Mesenchymal stem cell (in vitro differentiated cells and primary cell): ENCODE measurements at places on chromosomes 16 and 17.

GRCh38 chr17:58436805-58437239, 19.5 kb upstream of the RNF43 start:
- no peak overlapping the region for H3K4me3 ChIP-seq
- no peaks in the 10 kb centered on the region for H3K4me1 ChIP-seq
- no peak overlapping the region for H3K27ac ChIP-seq

DNA sequence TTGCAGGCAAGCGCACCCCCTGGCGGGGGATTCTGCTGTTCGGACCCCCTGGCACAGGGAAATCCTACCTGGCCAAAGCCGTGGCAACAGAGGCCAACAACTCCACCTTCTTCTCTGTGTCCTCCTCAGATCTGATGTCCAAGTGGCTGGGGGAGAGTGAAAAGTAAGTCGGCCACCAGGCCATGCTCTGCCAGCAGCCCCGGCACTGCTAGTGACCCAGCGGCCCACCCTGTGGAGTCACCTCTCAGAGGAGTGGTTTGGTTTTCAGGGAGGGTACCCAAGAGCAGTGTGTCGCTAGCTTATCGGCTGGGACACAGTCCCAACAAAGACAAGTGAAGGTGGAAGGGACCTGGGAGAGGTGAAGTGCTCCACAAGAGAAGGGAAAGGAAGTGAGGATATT, 8.2 kb downstream of the VPS4A start:
- peaks cover 9% of the 10 kb centered on the region for H3K4me1 ChIP-seq
- DNase-seq, result no peak
- no peaks in the 10 kb centered on the region for H3K27me3 ChIP-seq
- H3K36me3 ChIP-seq, result peaks cover 94% of the 10 kb centered on the region
- no peak overlapping the region for H3K4me3 ChIP-seq
- no peak overlapping the region for H3K27ac ChIP-seq

DNA sequence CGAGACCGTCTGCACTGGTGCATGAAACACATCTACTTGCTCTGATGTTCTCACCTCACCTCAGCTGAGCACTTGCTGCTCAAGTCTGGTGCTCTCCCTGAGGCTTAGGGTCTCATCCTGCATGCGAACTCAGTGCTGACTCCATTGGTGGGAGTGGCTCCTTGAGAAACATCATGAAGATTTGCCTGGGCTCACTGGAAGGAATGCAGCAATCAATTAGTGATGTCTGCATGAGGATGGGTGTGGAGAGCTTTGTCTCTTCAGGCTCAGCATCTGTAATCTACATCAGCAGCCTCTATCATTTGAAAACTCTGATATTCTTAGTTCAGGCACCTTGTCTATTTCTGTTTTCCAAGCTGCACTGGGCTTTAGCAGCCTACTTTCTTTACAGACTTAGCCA, 204.4 kb downstream of the IRF8 start:
- no peaks in the 10 kb centered on the region for H3K36me3 ChIP-seq
- no peak overlapping the region for H3K4me3 ChIP-seq
- no peak for DNase-seq
- no peak overlapping the region for H3K27ac ChIP-seq
- H3K4me1 ChIP-seq, result no peaks in the 10 kb centered on the region

GRCh38 chr16:47110939-47111338, 32.8 kb downstream of the NETO2 start:
- no peaks in the 10 kb centered on the region for H3K4me1 ChIP-seq
- H3K36me3 ChIP-seq, result no peaks in the 10 kb centered on the region
- no peak for DNase-seq
- no peak overlapping the region for H3K4me3 ChIP-seq

DNA sequence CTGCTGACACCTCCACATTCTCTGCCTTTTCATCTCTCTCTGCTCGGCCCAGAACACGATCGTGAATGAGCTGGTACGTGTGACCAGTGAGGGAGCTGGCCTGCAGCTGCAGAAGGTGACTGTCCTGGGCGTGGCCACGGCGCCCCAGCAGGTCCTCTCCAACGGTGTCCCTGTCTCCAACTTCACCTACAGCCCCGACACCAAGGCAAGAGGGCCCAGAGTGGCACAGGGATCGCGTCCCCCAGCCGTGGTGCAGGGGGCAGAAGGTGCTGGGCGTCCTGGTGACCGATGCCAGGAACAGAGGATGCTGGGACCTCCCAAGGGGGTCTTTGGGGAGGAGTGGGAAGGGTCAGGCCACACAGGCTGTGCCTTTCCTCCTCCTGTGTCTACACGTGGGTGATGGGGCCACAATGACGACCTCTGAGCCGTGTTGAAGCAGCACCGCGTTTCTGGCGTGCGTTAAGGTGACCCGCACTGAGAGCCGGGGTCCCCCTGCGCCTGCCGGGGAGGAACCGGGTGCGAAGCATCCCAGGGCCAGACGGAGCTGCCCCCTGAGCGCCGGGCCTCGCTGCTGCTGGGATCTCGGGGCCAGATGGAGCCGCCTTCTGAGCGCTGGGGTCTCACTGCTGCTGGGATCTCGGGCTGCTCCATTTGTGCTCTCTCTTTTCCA, 17.4 kb downstream of the GAA start:
- H3K36me3 ChIP-seq, result peaks cover 5% of the 10 kb centered on the region
- no peak overlapping the region for H3K27ac ChIP-seq
- no peaks in the 10 kb centered on the region for H3K27me3 ChIP-seq
- H3K4me3 ChIP-seq, result no peak overlapping the region

DNA sequence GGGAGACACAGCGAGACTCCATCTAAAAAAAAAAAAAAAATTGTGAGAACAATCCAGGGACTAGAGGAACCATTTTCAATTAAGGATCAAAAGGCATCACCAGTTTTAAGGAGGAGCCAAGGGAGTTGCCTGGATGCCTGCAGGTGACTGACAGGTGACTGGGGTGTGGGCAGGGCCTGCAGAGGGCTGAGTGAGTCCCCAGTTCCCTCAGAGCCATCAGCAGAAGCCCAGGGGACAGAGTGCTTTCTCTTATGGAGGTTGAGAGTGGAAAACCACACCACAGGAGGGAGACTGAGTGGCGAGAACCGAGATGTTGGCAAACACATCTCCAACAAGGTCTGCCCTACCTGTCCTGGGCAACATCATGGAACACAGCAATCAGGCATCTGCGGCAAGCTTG, 27.1 kb upstream of the CREBBP start:
- H3K4me3 ChIP-seq, result no peak overlapping the region
- H3K27me3 ChIP-seq, result peaks cover 7% of the 10 kb centered on the region
- H3K36me3 ChIP-seq, result no peaks in the 10 kb centered on the region

- no peak overlapping the region for H3K4me3 ChIP-seq
- no peaks in the 10 kb centered on the region for H3K4me1 ChIP-seq
- no peak overlapping the region for H3K27ac ChIP-seq
- peak; percentile 61 for DNase-seq
- no peaks in the 10 kb centered on the region for H3K36me3 ChIP-seq
Observed at GRCh38 chr17:48259694-48260291, 152.2 kb downstream of the SNX11 start.

DNA sequence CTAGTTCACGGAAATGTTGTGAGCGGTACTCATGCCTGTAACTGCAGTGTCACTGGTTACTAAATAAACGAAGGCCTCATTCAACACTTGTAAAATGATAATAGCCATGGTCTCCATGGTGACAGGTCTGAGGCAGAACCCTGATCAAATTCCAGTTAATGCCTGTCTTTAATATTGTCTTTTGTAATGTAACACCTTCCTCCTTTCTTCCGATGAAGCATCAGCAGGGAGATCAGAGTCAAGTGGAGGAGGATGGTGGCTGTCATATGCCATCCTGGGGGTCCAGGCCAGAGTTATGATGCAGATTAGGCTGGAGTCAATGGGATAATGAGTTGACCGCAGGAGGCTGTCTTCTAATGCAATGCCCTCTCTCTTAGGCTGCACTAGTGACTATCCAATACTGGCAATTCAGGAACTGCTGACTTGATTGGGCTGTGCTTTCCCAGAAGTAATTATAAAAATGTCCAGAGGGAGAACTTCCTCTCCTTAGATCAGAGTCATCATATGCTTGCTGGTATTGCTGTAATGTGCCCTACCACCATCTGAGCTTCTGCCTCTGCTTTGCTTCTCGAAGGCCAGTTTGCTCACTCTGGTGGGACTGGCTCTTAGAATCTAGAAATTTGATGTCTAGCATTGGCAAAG, 419.1 kb downstream of the CA10 start:
- no peak overlapping the region for H3K4me3 ChIP-seq
- DNase-seq, result no peak
- no peak overlapping the region for H3K27ac ChIP-seq
- H3K4me1 ChIP-seq, result no peaks in the 10 kb centered on the region
- H3K27me3 ChIP-seq, result no peaks in the 10 kb centered on the region

- H3K4me1 ChIP-seq, result no peaks in the 10 kb centered on the region
- no peak overlapping the region for H3K4me3 ChIP-seq
- H3K36me3 ChIP-seq, result no peaks in the 10 kb centered on the region
- DNase-seq, result no peak
- no peak overlapping the region for H3K27ac ChIP-seq
Observed at GRCh38 chr16:17365591-17366298, 105.0 kb downstream of the XYLT1 start.

GRCh38 chr17:38768417-38768816, 15.9 kb downstream of the PSMB3 start:
- peaks cover 98% of the 10 kb centered on the region for H3K36me3 ChIP-seq
- H3K4me3 ChIP-seq, result no peak overlapping the region
- DNase-seq, result no peak
- no peak overlapping the region for H3K27ac ChIP-seq

DNA sequence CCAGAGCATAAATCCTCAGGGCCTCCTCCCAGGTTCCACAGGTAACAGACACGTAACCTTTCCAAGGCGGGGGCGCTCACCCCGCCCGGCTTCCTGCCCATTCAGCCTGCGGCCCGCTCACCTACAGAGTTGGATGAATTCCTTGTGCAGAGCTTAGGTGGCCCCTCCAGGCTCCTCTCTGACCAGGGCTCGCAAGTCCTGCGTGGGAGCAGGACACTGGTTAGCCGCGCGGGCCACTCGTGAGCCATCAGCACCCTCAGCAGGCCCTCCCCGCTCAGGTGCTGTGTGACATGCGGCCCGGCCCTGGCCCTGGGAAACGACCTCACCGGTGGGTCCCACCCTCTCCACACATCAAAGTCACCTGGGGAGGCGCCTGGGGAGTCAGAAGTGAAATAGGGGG, 528 bp downstream of the TERB1 start:
- H3K4me3 ChIP-seq, result no peak overlapping the region
- no peak for DNase-seq
- H3K4me1 ChIP-seq, result no peaks in the 10 kb centered on the region
- H3K27me3 ChIP-seq, result no peaks in the 10 kb centered on the region

DNA sequence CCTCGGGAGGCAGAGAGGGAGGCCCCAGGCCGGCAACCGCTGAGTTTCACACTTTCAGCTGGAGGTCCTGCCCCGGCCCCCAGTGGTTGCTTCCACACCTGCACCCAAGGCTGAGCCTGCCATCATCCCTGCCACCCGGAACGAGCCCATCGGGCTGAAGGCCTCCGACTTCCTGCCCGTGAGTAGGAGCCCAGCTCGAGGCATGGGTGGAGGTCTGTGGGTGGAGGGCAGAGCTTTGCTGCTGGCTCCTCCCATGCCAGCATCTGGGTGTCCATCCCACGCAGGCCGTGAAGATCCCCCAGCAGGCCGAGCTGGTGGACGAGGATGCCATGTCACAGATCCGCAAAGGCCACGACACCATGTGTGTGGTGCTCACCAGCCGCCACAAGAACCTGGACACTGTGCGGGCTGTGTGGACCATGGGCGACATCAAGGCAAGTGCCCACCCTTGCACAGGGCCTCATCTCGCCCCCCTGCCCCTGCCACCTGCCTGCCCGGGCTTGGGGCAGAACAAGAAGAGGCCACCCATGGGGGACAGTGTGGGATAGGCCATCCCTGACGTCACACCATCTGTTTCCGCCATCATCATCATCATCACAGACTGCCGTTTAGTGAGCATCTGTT, 19.6 kb downstream of the KATNB1 start:
- no peak overlapping the region for H3K27ac ChIP-seq
- no peak overlapping the region for H3K4me3 ChIP-seq
- H3K27me3 ChIP-seq, result no peaks in the 10 kb centered on the region
- DNase-seq, result no peak

GRCh38 chr16:31260136-31260931, 559 bp downstream of the ITGAM start:
- no peak overlapping the region for H3K4me3 ChIP-seq
- H3K4me1 ChIP-seq, result peaks cover under 1% of the 10 kb centered on the region
- no peaks in the 10 kb centered on the region for H3K27me3 ChIP-seq
- no peak for DNase-seq
- no peak overlapping the region for H3K27ac ChIP-seq

- peaks cover 32% of the 10 kb centered on the region for H3K27me3 ChIP-seq
- no peak overlapping the region for H3K27ac ChIP-seq
- H3K4me3 ChIP-seq, result no peak overlapping the region
- H3K4me1 ChIP-seq, result no peaks in the 10 kb centered on the region
Observed at GRCh38 chr16:17529982-17530760, 59.4 kb upstream of the XYLT1 start.

GRCh38 chr16:85988306-85988705, 89.3 kb downstream of the IRF8 start:
- H3K4me1 ChIP-seq, result no peaks in the 10 kb centered on the region
- no peak overlapping the region for H3K4me3 ChIP-seq
- no peaks in the 10 kb centered on the region for H3K36me3 ChIP-seq
- no peak for DNase-seq

DNA sequence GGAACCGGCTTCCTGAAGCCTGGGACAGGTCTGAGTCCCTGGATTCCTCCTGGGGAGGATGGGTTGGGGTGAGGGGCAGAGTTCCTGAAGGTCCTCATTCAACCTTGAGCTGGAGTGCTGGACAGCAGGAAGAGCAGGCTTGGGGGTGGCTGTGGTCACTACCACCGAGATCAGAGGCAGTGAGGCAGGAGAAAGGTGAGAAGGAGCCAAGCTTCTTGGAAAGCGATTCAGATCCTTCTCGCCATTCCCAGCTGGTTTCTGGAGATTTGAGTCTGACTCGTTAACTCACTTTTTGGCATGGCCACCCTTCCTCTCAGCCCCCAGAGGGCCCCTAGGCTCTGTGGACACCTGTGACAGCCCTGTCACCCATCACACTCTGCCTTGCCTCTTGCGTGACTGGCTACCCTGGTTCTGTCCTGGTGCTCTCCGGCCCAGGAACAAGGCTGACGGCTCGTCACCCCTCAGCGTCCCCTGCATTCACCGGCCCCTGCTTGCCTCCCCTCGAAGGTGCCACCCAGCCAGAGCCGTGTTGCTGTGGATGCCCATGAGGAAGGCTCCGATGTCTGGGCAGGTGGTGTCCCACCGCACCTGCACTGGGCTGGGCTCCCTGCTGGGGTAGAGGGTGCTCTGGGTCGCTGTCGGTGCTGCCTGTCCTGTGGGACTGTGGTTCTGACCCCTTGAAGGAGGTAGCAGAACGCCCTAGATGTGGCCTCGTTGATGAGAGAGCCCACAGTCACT, 9.7 kb upstream of the TIMP2 start:
- peaks cover 45% of the 10 kb centered on the region for H3K4me1 ChIP-seq
- H3K27me3 ChIP-seq, result no peaks in the 10 kb centered on the region
- H3K4me3 ChIP-seq, result no peak overlapping the region
- DNase-seq, result no peak

GRCh38 chr16:66271074-66272060, 95.1 kb upstream of the CDH5 start:
- peaks cover 15% of the 10 kb centered on the region for H3K4me1 ChIP-seq
- H3K27me3 ChIP-seq, result no peaks in the 10 kb centered on the region
- H3K36me3 ChIP-seq, result no peaks in the 10 kb centered on the region
- no peak overlapping the region for H3K4me3 ChIP-seq
- no peak overlapping the region for H3K27ac ChIP-seq
- no peak for DNase-seq
